Endothelial cell (in vitro differentiated cells): ENCODE measurements at places on chromosomes 1 and 21.

- DNase-seq: no peak
- peaks cover 4% of the 10 kb centered on the region for H3K36me3 ChIP-seq
- H3K4me3 ChIP-seq: no peak overlapping the region
- H3K27me3 ChIP-seq: peaks cover 4% of the 10 kb centered on the region
- H3K27ac ChIP-seq: peak overlapping the region; percentile 42
These were observed 26.3 kb upstream of the TIAM1 start for GRCh38 chr21:31370281-31370892.

- H3K27me3 ChIP-seq: no peaks in the 10 kb centered on the region
- H3K27ac ChIP-seq: no peak overlapping the region
- peaks cover 6% of the 10 kb centered on the region for H3K4me1 ChIP-seq
- H3K36me3 ChIP-seq: peaks cover 14% of the 10 kb centered on the region
These were observed 20.9 kb downstream of the URB1 start for GRCh38 chr21:32371913-32372314.

DNA sequence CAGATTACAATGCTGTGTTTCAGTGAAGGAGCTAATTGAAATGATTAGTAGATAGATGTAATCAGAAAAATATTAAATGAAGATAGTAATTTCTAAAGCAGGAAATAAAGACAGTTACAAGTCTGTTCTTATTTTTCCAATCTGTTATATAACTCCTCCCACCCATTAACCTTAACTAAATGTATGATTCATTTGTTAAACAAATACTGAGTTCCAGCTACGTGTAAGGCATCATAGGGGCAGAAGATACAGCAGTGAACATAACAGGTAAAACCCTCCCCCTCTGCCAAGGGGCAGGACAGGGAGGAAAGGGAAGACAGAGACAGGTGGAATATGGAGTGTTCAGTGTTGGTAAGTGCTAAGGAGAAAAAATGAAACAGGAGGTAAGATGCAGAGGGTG, at the start of gene FAM177B:
TSS of gene FAM177B (plus strand) at position 231 of the 400 bp plus-strand sequence. CDS start 9,344 bp downstream, outside the sequence.
- no peaks in the 10 kb centered on the region for H3K4me1 ChIP-seq
- H3K27ac ChIP-seq: no peak within 1 kb of the TSS
- peaks cover 4% of the 10 kb centered on the region for H3K36me3 ChIP-seq
- no peak within 1 kb of the TSS for H3K4me3 ChIP-seq
- DNase-seq: no peak

- no peak overlapping the region for H3K4me3 ChIP-seq
- DNase-seq: no peak
- no peak overlapping the region for H3K27ac ChIP-seq
- H3K4me1 ChIP-seq: peaks cover 3% of the 10 kb centered on the region
- H3K36me3 ChIP-seq: no peaks in the 10 kb centered on the region
- peaks cover 3% of the 10 kb centered on the region for H3K27me3 ChIP-seq
These were observed 58.0 kb downstream of the STUM start for GRCh38 chr1:226606311-226607267.

DNA sequence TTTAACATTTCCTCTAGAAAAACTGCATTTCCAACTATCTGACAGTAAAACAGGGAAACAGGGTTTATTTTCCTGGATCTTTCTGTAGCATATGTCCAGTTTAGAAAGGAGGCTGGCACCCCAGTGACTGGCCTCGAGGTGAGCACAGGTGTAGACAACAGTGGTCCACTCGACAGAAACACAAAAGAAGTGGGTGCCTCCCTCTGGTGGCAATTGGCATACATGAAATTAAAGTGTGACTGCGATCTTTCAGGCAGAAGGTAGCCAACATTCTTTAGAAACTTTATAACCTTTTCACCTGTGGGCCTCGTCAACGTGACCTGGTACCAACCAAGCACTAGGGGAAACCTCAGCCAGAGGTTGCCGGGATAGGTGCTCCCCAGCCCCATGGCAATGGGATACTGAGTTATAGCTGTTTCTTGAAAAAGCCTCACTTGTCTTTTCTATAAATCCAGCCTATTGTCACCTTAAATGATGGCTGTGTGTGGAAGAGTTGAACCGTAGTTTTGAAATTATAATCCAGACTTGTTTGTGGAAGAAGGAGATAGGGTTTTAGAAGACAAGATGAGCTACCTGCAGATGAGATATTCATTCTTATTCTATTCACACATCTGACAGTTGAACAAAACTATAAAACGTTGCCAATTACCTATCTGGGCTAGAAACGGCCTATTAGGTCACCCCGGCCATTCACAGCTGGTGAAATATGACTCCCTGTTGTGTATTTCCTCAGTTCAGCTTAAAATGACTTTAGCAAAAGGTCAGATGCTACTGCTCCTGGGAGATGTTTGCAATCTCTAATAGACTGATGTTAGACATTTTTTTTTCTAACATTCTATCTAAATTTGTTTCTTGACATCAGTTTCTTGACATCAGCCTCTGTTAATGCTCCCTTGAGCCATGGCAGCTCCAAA, 44.3 kb downstream of the PCP4 start:
- H3K36me3 ChIP-seq: no peaks in the 10 kb centered on the region
- no peak overlapping the region for H3K4me3 ChIP-seq
- DNase-seq: no peak
- H3K27ac ChIP-seq: no peak overlapping the region
- peaks cover 2% of the 10 kb centered on the region for H3K27me3 ChIP-seq

DNA sequence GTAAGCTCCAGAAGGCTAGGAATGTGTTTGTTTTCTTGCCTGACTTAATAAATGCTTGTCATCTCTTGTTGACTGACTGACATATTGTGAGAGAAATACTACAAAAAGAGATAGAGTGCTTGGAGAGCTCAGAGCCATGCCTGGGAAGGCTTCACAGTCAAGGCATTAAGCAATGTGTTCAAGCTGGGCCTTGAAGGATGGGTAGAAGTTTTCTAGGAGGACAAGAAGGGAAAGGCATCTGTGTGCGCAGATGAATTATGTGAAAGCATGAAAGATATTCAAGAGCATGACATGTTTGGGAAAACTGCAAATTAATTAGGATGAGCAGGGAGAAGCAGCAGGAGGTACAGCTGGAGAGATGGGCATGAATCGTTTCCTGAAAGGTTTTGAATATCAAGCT, 5.6 kb downstream of the SLAMF8 start:
- DNase-seq: no peak
- H3K4me1 ChIP-seq: no peaks in the 10 kb centered on the region
- H3K36me3 ChIP-seq: no peaks in the 10 kb centered on the region
- peaks cover 6% of the 10 kb centered on the region for H3K27me3 ChIP-seq
- H3K4me3 ChIP-seq: no peak overlapping the region
- H3K27ac ChIP-seq: no peak overlapping the region

DNA sequence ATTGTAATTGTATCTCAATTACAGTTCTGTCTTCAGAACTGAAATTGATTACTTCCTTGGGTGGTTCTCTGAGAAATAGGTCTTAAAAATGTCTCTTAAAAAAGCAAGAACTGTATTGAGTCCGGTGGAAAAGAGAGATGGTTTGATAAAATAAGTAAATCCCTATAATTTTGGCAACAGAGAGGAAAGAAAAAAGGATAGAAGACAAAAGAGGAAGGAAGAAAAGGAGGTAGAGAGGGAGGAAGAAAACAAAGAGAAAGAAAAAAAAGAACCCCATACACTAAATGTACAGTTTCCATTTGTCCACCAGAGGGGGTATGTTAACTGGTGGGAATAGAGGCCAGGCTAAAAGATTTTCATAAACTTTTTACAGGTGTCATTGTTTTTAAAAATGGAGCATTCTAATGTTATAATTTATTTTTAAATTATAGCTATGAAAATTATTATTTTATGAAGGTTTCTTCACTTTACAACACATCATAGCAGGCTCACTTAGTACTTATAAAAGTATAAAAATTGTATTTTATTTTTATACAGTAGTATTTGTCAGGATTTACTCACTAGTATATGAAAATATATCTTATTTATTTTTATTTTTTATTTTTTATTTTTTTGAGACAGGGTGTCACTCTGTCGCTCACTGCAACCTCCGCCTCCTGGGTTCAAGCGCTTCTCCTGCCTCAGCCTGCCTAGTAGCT, 2.1 kb upstream of the UBE2T start:
- H3K4me3 ChIP-seq: no peak overlapping the region
- H3K27ac ChIP-seq: no peak overlapping the region
- peaks cover 7% of the 10 kb centered on the region for H3K27me3 ChIP-seq
- peaks cover 6% of the 10 kb centered on the region for H3K4me1 ChIP-seq
- no peak for DNase-seq
- no peaks in the 10 kb centered on the region for H3K36me3 ChIP-seq

DNA sequence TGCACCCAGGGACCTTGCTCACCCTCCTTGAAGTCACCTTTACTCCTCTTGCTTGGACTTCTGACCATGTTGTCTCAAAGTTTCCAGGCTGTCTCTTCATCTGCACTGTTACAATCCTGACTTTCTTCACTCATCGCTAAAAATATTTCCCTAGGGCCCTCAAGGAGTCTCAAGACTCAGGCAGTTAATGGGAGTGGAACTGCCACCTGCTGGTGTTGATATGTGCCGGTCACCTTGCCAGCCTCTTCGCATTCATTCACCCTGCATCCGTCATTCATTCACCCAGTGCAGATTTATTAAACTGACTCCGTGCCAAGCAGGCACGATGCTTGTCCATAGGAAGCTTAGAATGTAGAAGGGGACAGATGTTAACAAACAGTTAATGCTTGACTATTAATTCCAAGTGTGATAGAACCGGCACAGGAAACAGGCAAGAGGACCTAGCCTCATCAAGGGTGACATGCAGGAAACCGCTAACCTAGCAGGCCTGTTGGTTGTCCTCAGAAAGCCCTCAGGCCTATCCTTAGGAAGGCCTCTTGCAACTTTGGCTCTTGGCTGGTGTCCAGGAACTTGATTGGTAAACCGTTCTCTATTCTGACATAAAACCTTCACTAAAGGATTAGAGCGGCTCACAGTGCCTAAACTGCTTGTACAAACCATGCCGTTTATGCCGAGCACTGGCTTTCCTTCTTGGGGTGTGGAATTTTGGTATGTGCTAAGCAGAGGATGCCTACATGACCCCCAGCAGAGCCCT, 342.2 kb downstream of the CAMTA1 start:
- H3K4me1 ChIP-seq: no peaks in the 10 kb centered on the region
- H3K36me3 ChIP-seq: no peaks in the 10 kb centered on the region
- H3K27me3 ChIP-seq: peaks cover 5% of the 10 kb centered on the region
- H3K4me3 ChIP-seq: no peak overlapping the region

- no peak overlapping the region for H3K4me3 ChIP-seq
- no peaks in the 10 kb centered on the region for H3K4me1 ChIP-seq
- no peak overlapping the region for H3K27ac ChIP-seq
- peaks cover 4% of the 10 kb centered on the region for H3K36me3 ChIP-seq
- peaks cover 18% of the 10 kb centered on the region for H3K27me3 ChIP-seq
These were observed 3.0 kb downstream of the NT5C1A start for GRCh38 chr1:39668894-39669293.

- H3K27me3 ChIP-seq: no peaks in the 10 kb centered on the region
- DNase-seq: no peak
- no peak overlapping the region for H3K4me3 ChIP-seq
- no peaks in the 10 kb centered on the region for H3K36me3 ChIP-seq
- no peak overlapping the region for H3K27ac ChIP-seq
- H3K4me1 ChIP-seq: no peaks in the 10 kb centered on the region
These were observed 228.4 kb upstream of the DMRTA2 start for GRCh38 chr1:50651476-50652263.

DNA sequence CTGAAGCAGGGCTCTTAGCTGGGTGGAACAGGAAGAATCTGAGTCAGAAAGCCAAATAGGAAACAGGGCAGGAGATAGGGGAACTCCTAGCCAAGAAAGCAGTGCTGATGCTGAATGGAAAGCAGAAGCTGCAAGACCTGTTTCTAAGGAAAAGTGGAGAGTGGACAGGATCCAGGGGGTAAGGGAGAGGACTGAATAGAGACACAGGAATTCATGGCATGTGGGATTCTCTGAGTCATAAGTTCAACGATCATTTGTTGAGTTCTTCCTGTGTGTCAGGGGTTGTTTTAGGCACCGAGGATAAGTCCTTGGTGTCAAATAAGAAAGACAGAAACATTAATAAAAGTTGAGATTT, 153.8 kb upstream of the FGGY start:
- H3K27ac ChIP-seq: peak overlapping the region; percentile 48
- no peak overlapping the region for H3K4me3 ChIP-seq
- peaks cover 7% of the 10 kb centered on the region for H3K27me3 ChIP-seq
- H3K4me1 ChIP-seq: peaks cover 28% of the 10 kb centered on the region
- DNase-seq: no peak
- no peaks in the 10 kb centered on the region for H3K36me3 ChIP-seq

- no peak overlapping the region for H3K27ac ChIP-seq
- no peak for DNase-seq
- H3K4me3 ChIP-seq: no peak overlapping the region
These were observed 6.8 kb downstream of the MYOC start for GRCh38 chr1:171645553-171646248.

GRCh38 chr1:62045574-62045973, 149.1 kb upstream of the L1TD1 start:
- peaks cover 15% of the 10 kb centered on the region for H3K4me1 ChIP-seq
- H3K4me3 ChIP-seq: no peak overlapping the region
- no peaks in the 10 kb centered on the region for H3K36me3 ChIP-seq

- H3K27me3 ChIP-seq: no peaks in the 10 kb centered on the region
- no peak for DNase-seq
- no peaks in the 10 kb centered on the region for H3K4me1 ChIP-seq
- no peak overlapping the region for H3K4me3 ChIP-seq
These were observed 390.2 kb downstream of the USH2A start for GRCh38 chr1:216032961-216033614.

DNA sequence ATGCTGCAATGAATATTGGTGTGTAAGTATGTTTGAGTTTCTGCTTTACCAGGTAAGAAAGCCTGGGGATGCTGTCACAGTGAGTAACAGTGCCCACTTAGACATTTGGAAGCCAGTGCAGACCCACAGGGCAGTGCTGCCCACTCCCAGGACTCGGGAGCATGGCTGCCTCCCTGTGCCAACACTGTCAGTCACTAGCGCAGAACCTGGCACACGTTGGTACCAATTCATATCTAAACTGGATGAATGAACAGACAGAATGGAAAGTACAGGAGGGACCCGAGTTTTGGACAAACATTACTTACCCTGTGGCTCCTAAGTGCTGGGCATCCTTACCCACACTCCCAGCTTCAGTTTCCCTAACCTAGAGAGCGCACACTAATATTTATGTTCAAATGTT, 1.6 kb upstream of the EVA1C start:
- peaks cover 3% of the 10 kb centered on the region for H3K36me3 ChIP-seq
- H3K27ac ChIP-seq: no peak overlapping the region
- peak overlapping the region; percentile 60 for H3K4me3 ChIP-seq
- H3K4me1 ChIP-seq: peaks cover 3% of the 10 kb centered on the region
- peaks cover 13% of the 10 kb centered on the region for H3K27me3 ChIP-seq
- DNase-seq: no peak

DNA sequence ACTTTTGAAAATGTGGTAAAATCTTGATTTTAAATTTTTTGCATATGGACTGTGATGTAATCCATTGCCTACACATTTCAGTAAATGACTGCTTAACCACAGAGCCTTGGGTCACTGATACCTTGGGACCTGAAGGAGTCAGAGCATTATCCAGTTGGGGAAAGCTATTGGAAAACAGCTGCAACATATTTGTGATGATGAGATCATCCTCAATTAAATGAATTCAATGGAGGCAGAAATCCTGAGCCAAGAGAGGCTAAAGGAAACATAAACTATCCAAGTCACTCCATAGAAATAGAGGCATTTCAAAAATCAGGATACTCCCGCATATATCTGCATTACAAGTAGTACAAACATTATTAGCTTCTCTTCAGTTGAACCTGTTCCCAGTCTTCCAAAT, 99.8 kb upstream of the PRMT6 start:
- peaks cover 3% of the 10 kb centered on the region for H3K4me1 ChIP-seq
- no peak overlapping the region for H3K27ac ChIP-seq
- H3K36me3 ChIP-seq: no peaks in the 10 kb centered on the region
- no peak for DNase-seq

GRCh38 chr21:14862794-14863720, 201.7 kb downstream of the NRIP1 start:
- peak; percentile 17 for DNase-seq
- H3K4me1 ChIP-seq: peaks cover 20% of the 10 kb centered on the region
- H3K27me3 ChIP-seq: peaks cover 6% of the 10 kb centered on the region
- H3K36me3 ChIP-seq: peaks cover 12% of the 10 kb centered on the region
- no peak overlapping the region for H3K27ac ChIP-seq
